ENCODE measurements at places on chromosomes 12 and 14.

GRCh38 chr14:94486883-94487282, 10.9 kb upstream of the SERPINA9 start:
- no peak for DNase-seq

- no peak for DNase-seq
Observed at GRCh38 chr14:50303744-50304471, 8.1 kb downstream of the L2HGDH start.

- DNase-seq, result no peak
Observed at GRCh38 chr12:62267480-62267879, 7.3 kb downstream of the USP15 start.

DNA sequence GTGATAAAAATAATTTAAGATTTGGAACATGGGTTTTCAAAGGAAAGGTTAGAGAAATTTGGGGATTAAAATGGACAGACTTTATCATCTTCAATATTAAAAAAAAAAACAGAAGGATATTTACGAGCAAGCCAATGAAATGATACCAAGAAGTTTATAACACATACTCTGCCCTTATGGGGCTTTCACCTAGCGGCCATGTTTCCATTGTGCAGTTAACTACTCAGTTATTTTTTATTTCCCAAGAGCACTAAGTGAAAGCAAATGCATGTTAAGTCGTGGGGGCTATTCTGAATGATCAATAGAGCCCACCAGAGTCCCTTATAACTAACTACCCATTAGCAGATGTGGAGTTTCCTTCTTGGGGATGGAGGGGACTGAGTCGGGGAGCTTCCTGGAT, 53.9 kb downstream of the ETV6 start:
- DNase-seq, result no peak

GRCh38 chr14:96614481-96614881, 112.3 kb downstream of the PAPOLA start:
- DNase-seq, result no peak

DNA sequence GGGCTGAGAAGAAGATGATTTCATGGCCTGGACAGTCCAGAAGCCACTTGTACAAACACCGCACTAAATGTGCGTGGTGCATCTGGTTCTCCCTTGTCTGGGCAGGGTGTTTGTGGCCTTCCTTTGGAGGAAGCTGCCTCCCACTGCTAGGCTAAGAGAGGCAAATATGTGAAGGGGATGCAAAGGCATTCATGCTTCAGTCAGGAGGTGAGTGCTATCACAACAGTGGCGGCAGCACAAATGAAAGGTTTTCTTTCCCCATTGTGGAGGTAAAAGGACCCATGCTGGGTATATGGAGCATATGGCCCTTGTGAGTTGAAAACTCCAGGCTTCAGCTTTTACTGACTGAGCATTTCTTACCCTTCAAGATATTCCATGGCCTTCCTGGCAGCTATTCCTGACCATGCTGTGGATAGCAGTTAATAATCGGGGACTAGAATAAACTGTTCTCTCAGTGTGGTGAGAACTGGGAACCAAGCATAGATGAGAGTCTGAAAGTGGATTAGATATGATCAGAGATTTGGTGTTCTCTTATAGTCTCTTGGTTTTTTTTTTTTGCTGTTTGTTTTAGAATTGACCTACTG, 69.9 kb downstream of the MYRFL start:
- no peak for DNase-seq

DNA sequence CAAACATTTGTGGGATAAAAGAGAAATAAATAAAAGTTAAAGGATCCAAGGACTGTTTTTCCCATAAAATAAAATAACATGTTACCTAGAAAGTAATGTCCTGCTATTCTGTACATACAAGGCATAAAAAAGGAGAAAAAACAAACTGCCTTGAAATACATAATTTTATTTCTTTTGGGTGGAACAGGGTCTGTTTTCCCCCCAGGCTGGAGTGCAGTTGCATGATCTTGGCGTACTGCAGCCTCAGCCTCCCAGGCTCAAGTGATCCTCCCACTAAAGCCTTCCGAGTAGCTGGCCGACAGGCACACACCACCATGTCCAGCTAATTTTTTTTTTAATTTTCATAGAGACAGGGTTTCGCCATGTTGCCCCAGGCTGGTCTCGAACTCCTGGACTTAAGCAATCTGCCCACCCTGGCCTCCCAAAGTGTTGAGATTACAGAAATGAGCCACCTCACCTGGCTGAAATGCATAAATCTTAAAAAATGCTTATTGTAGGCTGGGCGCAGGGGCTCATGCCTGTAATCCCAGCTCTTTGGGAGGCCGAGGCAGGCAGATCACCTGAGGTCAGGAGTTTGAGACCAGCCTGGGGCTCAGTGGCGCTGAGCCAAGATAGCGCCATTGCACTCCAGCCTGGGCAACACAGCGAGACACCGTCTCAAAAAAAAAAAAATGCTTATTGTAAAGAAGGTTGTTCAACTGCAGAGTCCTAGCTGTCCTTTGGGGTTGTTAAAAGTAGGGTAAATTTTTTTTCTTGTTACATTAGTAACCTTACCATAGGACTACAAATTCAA, 4.1 kb upstream of the TUBA1C start:
- no peak for DNase-seq

GRCh38 chr12:3655328-3655900, 97.5 kb downstream of the CRACR2A start:
- no peak for DNase-seq

DNA sequence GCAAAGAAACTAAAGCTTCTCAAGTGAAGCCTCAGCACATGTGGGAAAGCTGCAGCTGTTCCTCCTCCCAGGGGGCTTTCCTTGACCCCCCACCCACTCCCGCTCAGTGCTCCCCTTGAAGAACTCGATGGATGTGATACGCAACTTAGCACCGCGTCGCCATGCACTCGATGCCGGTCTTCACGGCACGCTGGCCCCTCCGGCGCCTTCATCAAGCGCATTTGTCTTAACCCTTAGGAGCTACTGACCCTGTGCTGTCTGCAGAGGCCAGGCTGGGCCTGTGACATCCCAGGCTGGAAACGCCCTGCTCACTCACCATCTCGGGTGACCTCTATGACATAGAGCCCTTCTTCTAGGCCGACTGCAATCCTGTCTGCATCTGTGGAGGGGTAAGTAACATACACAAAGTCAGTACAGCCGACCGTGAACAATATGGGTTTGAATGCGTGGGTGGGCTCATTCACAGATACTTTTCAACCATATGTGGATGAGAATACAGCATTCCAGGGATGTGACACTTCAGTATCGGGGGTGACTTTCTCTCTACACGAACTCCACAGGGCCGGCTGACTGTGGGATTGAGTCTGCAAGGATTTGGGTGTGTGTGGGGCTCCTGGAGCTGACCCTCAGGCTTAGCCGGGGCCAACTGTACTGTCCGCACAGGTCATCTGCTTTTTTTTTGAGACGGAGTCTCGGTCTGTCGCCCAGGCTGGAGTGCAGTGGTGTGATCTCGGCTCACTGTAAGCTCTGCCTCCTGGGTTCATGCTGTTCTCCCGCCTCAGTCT, 23.1 kb downstream of the AMN start:
- DNase-seq, result no peak

GRCh38 chr12:124756166-124756565, 107.5 kb downstream of the SCARB1 start:
- no peak for DNase-seq

- no peak for DNase-seq
Observed at GRCh38 chr14:104734051-104734587, 10.1 kb downstream of the ADSS1 start.

DNA sequence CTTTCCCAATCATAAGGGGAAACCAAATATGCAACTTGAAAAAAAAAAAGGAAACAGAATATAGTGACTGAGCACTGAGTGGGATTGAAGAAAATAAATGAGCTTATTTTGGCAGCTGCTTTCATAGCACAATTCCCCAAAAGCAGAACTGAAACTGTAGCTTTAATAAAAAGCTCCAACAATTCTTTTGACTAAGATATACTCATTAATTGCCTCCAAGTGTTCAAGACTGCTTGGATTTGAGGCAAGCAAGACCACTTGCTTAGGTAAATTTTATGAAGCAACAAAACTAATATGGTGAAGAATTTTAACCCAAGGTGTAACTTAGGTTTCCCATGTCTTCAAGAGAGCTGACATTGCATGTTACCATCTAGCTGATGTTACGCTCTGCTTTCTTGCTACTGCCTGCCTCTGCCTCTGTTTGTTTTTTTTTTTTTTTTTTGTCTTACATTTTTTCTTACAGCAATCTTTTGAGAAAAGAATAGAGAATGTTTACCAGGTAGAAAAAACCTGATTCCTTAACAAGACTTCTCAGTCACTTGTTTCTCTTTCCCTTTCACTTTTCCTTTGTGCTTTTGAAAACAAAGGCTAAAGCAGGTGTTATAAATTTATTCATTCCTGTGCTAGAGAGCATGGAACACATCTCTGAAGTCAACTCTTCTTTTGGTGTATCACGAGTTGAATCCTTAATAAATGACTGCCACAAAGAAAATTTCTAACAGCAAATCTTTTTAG, 134.4 kb downstream of the BCAT1 start:
- DNase-seq, result no peak

DNA sequence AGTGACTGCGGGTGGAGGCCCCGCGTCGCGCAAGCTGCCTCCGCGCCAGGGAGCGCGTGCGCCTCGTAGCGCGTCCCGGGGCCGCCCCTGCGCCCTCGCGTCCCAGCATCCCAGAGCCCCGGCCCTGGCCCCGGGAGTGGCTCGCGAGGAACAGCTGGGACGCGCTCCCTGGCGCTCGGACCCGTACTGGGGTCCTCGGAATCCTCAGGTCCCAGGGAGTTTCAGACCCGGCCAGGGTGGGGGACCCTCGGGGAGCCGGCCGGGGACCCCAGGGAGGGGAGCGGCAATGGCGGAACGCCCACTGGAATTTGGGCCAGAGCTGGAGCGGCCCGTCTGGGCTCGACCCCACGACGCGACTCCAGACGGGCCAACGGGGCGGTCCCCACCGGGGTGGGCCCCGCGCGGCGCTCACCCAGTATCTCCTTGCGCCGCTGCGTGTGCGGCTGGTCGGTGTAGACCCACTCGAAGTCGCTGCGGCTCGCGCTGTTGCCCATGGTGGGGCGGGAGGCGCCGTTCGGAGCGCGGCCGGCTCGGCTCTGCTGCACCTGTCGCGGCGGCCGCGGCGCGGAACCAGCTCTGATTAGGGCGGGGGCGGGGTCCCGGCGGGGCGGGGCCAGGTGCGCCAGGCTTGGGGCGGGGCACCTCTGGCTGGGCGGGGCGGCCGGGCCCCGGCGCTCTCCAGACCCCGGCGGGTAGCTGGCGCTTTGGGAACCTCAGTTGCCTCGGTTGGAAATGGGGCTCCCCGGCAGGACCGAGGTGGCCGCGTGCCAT, at the start of gene DEGS2:
Gene DEGS2 (minus strand): TSS at position 552 of the 771 bp plus-strand sequence. CDS start 58 bp downstream, at position 494.
- no peak for DNase-seq

GRCh38 chr14:94395282-94395887, 7.0 kb upstream of the SERPINA1 start:
- DNase-seq, result no peak

DNA sequence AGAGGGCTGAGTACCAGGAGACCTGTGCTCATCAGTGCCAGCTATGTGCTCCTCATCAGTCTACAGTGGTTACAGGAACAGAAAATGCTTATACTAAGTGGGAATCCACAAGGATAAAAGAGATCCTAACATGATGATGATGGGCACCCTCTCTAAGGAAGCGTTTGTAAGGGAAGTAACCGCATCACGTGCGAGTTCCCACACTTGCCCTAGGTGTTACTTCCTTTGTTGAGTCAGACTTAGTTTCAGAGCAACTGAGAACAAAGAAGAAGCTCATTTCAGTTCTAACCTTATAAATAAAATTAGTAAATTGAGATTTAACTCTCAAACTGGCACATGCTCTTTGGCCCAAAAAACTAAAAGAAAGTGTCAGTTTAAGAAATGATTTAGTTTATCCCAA, 956.4 kb upstream of the TMEM132C start:
- no peak for DNase-seq

DNA sequence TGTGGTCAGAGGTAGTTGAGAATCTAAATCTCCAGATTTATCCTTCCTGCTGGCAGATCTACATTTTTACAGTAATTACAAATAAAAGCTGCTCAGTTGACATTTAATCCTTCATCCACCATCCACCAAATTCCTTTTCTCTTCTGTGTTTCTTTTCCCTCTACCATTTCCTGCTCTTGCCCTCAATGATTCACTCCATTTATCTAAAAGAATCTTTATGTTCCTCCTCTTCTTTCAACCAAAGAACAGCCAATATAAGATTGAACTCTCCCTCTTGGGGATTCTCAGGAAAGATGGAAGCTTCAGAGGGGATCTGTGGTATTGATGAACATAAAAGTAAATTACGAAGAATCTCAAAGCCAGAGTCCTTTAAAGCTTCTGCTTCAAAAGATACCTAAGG, 4.4 kb downstream of the MAP4K5 start:
- no peak for DNase-seq

DNA sequence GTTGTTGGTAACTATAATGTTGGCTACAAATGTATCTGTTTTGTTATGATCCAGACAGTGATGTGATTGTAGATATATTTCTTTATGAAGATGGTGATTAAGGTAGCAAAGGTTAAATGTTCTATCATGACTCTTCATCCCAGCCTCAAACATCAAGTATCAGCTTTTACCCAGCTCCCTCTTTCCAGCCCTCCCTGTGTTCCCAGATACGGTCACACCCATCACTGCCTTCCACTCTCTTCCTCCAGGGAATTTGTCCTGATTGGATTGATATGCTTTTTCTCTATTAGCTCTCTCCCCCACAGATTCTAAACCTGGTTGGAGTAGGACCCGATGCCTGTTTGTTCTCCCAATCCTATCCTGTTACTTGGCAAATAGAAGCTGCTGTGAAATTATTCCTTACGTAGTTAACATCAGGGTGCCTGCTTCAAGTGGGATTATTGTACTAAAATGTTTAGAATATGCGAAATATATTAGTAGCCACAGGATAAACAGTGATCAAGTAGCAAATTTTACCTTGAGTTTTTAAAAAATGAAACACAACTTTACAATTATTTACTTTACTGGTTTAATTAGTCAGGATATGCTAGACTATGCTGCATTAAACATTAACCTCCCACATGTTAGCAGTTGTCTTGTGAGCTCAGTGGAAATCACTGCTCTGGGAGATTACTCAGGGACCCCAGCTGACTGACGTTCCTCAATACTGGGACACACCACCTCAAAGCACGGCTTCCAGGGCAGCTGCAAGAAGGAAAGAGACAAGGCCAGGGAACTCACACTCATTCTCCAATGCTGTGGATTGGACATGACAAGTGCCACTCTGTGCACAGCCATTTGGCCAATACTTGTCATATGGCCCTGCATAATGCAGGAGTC, 165.3 kb downstream of the ALX1 start:
- DNase-seq, result no peak

- no peak for DNase-seq
Observed at GRCh38 chr12:16189849-16190248, 87.6 kb downstream of the SLC15A5 start.

DNA sequence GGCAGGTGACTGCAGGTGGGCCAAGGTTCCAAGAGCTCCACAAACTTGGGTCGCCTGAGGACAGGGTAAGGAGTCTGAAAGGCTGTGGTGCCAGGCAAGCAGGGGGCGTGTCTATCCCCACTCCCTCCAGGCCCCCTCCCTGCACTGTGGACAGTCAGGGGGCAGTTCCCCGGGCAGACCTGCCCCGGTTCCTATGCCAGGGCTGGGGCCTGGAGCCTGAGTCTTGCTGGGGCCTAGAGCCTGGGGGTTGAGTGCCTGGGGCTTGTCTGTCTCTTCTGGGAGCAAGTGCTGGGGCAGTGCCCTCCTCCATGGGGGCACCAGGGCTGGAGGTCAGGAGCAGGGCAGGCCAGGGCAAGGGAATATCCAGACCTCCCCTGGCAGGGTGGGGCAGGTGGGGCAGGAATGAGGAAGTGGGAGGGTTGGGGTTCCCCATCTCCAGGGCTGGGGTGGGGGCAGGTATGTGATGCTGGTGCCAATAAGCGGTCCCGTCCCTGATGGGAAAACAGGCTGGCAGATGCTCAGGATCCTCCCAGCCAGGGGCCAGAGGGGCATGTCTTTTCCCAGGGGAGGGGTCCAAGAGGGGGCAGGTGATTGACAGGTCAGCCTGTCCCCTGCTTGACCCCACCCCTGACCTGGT, 11.9 kb upstream of the TNFAIP2 start:
- no peak for DNase-seq
